BJ (cell line): ENCODE measurements at places on chromosomes 3 and 15.
A peak's percentile ranks its signal among the peaks of the same experiment; 100 is the strongest.

GRCh38 chr15:88681610-88682221 is 42.9 kb downstream of the ISG20 start:
- DNase-seq, result no peak

DNA sequence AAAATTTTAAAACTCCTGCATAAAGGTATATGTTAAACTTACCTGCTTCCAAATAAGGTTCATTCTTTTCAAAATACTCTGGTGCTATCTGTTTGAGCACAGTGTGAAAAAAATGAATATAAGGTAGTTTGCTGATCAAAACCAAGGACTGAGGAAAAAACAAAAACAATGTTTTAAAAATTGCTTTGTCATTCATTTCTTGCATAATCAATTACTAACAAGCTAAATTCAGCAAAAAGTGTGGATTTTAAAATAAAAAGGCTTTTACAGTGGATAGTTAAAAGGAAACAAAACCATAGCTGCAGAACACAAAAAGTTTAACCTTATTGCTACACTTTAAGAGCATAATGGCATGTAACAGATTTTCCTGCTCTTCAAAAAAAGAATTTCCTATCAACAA is 31.5 kb downstream of the DENND6A start:
- DNase-seq, result no peak

GRCh38 chr3:192303235-192303634 is 424.1 kb downstream of the FGF12 start:
- no peak for DNase-seq

- DNase-seq, result no peak
Measured at GRCh38 chr3:167762296-167762695, 26.8 kb downstream of the SERPINI1 start.

- DNase-seq, result no peak
Measured at GRCh38 chr15:77786956-77787355, 154.2 kb upstream of the LINGO1 start.

- no peak for DNase-seq
Measured at GRCh38 chr3:143975554-143976152, 4.0 kb downstream of the DIPK2A start.

DNA sequence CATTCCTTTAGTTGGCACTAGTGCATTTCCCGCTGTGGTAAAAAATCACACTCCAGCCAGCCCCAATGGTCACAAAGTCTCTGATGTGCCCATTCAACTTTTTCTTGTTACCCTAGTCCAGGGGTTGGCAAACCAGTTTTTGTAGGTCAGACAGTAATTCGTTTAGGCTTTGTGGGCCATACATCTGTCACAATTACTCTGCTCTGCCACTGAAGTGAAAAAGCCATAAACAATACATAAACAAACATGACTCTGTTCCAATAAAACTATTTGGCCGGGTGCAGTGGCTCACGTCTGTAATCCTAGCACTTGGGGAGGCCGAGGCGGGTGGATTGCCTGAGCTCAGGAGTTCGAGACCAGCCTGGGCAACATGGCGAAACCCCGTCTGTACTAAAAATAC is 78.5 kb downstream of the POLR2M start:
- no peak for DNase-seq

DNA sequence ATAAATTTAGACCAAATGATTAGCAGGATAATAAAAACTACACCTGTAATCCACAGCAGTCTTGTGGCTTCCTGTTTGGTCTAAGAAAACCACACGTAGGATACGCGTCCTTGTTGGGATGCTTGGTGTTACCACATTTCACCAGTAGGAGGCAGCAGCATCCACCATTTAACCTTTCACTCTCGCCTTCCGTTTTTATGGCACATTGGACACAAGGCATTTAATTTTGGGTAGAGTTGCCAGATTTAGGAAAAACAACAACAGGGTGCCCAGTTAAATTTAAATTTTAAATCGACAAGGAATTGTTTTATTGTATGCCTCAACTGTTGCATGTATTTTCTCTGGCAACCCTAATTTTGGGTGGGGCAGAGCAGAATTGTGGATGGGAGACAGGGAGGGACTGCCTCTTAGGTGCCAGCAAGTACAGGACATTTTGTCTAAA is 6.3 kb downstream of the LRRC31 start:
- peak; percentile 12 for DNase-seq

DNA sequence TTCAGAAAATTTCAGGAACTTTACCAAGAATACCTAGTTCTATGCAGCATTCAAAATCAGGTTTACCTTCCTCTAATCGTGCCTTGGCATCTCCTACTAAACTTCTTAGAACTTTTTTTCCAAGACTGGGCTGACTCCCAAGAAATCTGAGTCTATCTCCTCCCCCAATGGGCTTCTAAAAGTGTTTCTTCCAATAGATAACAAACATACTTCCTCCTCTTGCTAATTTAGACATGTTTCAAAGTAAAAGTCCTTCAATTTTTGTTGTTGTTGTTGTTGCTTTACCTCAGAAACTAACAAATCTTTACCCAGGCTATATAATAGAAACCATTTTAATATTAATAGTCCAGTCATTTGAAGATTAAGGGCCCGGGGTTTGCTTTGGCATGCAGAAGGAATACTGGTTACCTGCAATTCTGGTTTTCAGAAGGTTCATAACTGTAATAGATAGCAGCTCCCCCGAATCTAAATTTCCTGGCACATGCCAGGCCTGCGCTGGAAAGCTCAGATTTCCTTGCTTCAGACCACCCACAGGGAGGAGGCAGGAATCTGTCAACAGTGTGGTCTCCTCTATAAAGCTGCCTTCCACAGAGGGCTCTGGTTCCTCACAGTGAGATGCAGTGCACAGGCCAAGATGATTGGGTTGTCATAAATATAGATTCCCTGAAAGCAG is 188.7 kb downstream of the THRB start:
- DNase-seq, result no peak

- DNase-seq, result no peak
Measured at GRCh38 chr3:25604107-25604805, 60.5 kb downstream of the TOP2B start.

GRCh38 chr3:107370907-107371306 is 6.3 kb upstream of the CCDC54 start:
- DNase-seq, result no peak

- no peak for DNase-seq
Measured at GRCh38 chr3:190414297-190414696, 26.3 kb downstream of the CLDN16 start.

DNA sequence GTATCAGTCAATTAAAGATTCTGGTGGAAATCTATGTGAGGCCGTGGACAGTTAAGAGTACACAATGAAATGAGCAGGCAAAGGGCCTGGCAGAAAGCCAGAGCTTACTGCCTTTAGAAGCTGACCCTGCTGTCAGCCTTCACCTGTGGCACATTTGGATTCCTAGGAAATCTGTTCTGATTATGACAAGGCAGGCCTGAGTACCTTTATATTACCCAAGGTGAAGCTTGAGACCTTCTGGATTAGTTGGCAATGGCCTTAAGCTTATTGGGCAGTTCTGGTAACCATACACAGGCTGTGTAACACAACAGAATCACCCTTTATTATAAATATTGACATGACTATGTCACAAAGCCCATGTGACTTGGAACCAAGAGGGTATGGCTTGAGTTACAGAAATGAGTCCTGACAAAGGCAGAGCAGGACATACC is 43.2 kb downstream of the NBEAL2 start:
- no peak for DNase-seq

DNA sequence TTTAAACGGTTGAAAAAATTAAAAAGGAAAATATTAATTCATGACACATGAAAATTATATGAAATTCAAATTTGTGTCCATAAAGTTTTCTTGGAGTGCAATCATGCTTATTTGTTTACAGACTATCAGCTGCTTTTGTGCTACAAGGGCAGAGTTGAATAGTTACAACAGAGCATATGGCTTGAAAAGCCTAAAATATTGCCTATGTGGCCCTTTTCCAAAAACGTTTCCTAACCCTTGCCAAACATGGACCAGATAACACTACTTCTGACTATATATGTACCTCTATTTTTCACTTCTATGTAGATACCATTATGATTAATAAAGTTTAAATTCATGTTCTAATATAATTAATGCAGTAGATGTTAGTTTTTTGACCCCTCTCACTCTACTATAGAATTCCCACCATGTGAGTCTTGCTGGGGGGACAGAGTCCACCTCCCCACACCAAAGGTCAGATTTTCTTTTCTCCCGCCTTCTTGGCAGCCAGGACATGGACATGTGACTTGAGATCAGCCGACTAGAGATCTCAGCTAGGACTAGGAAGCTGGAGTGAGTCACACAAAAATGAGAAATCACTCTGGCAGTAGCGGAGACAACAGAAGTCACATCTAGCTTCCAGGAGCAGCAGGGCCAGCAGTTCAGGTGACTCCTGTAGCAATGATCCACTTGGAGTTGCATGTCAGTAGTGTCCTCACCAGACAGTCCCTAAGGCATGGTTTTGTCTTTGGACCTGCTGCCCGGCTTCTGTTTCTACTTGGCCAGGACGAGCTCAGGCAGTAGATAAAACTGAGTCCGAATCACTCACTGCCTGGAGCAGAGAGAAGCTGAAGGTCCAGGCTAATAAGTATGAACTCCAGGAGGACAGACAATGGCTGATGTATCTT is 22.4 kb downstream of the CIAO2A start:
- DNase-seq, result peak; percentile 53

GRCh38 chr15:59224474-59224873 is 17.8 kb downstream of the LDHAL6B start:
- DNase-seq, result no peak

DNA sequence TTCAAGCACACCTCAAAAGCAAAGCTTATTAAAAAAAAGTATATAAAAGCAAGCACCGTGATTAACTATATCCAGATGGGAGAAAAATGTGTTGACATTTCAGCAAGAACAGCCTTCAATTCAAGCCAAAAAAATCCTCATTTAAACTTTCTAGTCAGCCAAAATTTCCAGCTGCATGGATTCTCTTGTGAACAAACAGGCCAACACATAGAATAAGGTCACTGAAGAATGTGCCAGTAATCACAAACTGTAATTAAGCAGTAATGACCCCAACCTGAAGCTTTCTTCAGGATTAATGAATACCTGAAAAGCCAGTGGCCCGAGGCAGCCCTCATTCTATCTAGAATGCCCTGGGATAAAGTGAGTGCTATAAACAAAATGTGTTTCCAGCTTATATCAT is 130.7 kb upstream of the KCNMB2 start:
- DNase-seq, result peak; percentile 29

- DNase-seq, result no peak
Measured at GRCh38 chr3:155334914-155335723, 41.6 kb upstream of the STRIT1 start.

DNA sequence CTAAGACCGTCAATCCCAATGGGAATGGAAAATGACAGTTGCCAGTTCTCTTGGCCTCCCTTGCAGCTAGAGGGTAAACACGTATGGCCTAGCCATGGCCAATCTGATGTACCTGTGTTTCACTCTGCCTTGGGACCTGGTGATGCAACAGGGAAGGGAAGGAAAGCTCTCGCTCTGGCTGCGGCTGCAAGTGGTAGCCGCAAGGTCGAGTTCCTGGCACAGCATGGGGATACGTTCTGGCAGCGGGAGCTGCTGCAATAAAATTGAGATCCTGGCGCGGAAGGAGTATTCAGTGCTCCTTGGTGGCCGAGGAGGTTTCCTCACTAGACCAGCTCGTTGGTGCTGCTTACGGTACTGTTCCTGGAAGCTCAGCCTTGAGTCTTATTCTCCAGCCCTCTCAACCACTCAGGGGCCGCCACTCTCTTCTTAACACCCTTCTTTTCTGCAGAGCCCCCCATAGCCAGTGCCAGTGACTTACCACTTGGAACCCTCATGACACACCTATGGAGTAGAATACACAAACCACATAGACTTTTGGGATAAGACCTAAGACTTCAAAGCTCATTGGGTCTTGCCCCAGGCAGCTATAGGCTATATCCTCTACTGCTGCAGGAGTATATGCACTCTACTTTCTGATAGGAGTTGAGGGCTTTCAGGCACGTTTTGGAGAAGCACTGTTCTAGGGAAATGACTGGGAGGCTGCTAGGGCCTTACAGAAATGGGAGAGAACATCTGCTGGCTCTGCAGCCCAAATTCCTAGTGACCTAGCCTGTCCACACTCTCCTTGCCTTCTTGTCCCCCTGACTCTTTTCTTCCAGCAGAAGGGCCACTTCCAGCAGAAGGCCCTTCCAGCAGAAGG is 2.7 kb downstream of the KY start:
- DNase-seq, result no peak

DNA sequence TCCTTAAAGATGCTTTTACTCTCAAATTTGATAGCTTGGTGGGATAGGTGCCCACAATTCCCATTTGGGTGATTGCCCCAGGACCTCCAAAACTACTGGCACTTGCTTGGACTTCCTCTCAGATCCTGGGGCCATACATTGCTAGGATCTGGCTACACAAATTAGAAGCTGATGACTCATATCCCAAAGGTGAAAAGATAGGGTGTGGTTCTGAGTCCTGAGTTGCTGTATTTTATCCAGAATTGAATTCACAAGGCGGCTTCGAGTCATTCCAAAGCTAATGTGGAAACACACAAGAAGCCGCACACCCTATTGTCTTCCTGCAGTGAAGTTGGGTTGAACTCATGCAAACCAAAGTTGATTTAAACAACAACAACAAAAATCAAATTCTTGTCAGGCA is 53.4 kb downstream of the DUT start:
- DNase-seq, result no peak

DNA sequence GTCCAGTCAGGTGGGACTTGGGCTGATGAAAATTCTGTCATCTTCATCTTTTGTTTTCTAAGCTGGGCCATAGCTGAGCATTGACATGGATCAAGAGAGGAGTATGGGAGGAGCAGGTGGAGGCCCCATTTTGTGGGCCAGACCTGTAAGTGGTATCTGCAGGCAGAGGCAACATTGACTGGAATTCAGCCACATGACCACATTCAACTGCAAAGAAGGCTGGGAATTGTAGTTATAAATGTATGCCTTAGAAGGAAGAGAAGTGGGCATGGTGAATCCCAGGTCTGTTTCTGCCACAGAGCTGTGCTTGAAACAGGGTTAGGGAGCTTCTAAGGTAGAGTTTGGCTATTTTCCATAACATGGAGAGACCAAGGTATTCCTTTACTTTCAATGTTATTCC is 11.4 kb downstream of the KCNAB1 start:
- DNase-seq, result no peak

DNA sequence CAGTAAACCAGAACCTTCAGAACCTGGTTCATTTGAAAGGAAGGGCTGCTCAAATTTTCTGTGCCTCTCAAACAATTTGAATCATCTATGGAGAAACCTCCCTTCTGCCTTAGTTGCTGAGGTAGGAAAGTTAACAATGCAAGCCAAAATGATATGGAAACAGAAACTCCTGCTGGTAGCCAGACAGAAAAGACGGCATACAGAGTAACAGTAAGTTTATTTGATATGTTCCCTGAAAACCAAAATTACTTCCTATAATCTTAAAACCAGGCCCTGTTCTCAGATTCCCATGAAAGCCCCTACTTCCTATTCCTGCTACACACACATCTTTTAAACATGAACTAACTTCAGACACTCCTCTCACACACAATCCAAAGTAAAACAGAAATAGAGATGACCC is 86.2 kb downstream of the TBC1D5 start:
- DNase-seq, result no peak
